NAMALWA (cell line): ENCODE measurements at places on chromosomes 5 and 9.

GRCh38 chr5:121138952-121139351, 674.9 kb downstream of the PRR16 start:
- no peak for DNase-seq

DNA sequence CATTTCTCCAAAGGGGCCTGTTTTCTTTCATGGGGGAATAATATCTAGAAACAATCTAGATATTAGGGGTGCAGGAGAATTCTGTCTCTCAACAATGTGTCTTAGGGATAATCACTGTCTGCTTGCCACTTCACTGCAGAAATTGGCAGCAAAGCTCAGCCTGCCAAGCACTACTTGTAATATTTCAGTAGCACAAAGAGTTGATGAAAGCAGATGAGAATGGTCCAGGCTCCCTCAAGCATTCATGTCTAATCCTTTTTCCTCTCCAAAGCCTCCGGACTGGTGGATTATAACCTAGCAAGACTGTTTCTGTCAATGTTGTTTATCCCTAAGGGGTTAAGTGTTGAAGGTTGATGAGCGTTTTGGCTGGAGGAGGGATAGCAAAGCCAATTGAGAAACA, 13.3 kb upstream of the MPDZ start:
- no peak for DNase-seq

DNA sequence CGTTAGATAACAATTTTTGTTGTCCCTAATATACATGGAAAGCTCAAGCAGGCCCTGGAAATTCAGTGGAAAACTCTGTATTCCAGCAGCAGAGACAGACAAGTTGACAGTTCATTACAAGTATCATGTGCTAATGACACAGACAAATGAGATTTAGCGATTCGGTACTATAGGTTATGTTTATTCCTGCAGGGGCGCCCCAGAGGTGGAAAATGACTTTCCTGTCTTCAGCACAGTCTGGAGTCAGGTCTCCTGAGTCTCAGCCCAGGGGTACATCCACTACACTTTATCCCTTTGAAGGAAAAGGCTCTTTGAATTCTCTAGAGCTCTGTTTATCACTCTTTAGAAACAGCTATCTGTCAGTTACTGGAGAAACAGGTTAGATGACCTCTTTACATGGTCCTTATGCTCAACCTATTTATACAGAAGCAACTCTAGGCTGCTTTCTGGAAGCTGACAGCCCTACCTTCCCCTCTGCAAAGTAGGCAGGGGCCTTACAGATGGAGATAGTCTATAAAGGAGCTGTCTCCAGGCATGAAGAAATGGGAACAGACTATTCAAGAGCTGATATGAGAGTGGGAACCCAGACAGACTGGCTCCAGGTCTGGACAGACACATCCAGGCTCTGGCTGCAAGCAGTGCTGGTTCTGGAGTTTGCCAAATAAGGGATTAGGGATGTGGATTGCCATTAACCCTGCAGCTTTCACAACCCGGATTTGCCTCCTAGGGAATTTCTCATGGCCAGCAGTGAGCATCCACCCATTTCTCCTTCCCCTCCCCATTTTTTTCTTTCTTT, 7.2 kb upstream of the SLC31A2 start:
- no peak for DNase-seq

DNA sequence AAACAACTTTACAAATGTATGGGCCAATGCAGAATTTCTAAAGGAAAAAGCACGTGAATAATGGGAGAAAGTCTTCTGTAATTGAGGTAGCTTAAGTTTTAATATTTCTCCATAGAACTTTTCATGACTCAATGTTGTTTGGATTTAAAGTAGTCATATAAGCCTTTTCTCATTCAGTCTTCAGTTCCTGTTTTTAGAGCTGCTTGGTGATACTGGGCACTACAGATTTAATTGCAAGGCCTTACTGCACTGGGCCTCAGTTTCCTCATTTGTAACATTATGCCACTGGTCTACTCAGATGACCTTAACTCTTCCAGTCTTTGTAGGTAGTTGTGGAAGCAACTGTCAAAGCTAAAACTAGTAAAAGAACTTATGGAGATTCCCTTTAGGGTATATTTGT, 60.4 kb downstream of the WDR41 start:
- DNase-seq = no peak

DNA sequence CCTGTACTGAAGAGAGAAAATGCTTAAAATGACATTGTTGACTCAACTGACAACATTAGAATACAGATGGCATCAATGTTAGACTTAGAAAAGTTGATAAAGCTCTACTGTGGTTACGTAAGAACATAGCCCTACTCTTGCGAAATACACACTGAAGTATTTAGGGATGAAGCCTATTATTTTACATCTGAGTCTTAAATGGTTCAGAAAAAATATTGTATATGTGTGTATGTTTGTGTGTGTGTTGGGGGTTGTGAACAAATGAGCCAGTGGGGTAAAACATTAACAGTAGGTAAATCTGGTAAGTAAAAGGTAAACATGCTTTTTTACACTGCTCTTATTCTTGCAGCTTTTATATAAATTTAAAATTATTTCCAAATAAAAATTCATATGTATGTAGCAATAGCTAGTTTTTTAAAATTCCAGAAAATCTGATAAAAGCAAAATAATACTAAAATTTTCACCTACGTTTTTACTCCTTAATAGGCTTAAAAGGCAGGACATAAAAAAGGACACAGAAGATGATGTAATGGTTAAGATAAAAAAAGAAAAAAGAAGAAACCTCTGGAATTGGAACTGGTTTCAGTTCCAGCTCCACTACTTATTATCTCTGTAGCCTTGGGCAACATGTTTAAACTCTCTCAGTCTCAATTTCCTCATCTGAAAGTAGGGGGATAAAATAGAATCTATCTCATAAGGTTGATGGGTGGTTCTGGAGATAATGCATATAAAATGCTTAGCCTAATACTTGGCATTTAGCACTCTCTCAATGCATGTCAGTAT, 44.3 kb downstream of the GARNL3 start:
- no peak for DNase-seq

- no peak for DNase-seq
Observed at GRCh38 chr5:158543539-158544387, 556.0 kb downstream of the EBF1 start.

DNA sequence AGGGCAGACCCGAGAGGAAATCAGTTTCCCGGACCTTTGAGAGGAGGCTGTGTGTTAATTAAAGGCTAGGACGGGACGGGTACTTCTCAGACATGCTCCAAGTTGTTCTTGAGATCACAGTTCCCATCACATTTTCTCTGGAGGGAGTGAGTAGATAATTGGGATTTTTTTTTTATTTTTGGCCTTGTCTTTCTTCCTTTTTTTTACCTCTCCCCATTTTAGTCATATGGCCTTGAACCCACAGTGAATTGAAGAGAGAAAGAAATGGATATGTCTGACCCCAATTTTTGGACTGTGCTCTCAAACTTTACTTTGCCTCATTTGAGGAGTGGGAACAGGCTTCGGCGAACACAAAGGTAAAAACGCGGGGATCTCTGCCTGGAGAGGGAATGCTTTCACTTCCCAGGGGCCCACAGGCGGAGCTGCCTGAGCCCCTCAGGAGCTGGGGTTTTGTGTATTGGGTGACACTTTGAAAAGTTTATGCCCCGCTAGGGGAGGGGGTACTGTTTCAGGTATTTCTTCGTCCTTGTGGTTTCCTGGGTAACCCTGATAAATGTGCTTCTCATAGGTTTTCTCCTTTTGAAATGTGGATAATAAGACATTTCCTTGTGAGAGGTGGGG, 191.8 kb downstream of the CD180 start:
- DNase-seq = no peak

GRCh38 chr5:107958861-107959260, 288.1 kb upstream of the EFNA5 start:
- DNase-seq = no peak

GRCh38 chr5:149944666-149945065, at the start of gene PDE6A:
Gene PDE6A (minus strand): TSS chr5:149944793. CDS start chr5:149944673, 120 bp downstream.
- DNase-seq = no peak

GRCh38 chr5:57243286-57244137, 69.7 kb downstream of the GPBP1 start:
- DNase-seq = no peak

- DNase-seq = no peak
Observed at GRCh38 chr5:61586096-61587084, 254.3 kb downstream of the ZSWIM6 start.

- DNase-seq = no peak
Observed at GRCh38 chr5:77305956-77306355, 95.5 kb downstream of the PDE8B start.

DNA sequence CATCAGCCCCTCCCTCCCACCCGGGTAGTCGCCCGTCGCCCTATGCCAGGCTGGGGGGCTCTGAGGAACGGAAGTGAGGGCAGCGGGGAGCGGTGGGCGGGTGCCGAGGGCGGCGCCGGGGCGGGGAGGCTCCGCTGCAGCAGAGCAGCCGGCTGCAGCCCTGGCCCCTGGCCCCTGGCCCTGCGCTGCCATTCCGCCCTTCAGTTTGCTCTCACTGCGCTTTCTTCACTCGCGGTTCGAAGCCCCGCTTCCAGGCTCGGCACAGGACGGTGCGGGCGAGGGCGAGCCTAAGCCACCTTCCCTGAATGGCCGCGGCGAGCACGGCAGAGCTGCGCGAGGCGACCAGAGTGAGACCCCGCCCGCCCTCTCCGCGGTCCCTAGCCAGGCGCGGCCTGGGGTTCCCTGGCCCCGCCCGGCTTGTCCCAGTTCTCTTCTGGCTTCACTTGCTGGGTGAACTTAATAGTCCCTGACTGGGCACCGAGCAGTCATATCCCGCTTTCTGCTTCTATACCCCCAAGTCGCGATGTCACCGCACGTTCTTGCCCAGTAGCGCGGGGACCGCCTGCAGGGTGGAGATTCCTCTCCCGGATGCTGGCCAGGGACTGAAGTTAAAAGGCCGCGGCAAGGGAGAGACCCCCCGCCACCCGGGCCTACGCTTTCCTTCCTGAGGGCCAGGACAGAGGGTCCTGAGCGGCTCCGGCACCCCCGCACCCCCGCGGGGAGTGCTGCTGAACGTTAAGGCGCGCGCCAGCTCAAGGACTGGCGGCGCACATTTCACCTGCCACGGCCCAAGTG, 623 bp upstream of the TRIM36 start:
- no peak for DNase-seq

- no peak for DNase-seq
Observed at GRCh38 chr9:137217276-137218211, 4.5 kb downstream of the RNF208 start.

DNA sequence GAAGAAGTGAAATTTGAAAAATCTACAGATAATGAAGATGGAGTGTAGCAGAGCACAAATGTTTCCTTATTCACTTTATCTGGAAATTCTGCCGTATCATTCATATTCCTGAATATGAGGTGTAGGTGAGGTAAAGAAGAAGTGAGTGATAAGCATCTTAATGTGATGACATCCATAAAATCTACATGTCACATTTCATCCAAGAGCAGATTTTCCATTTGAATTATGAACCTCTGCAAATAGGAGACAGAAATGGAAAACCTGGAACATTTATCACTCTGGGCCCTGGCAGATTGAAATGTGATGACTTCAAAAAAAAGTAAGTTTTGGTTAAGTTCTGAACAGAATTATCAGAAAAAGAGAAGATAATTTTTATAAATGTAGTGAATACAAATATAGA, 240.2 kb downstream of the CDH12 start:
- no peak for DNase-seq

- no peak for DNase-seq
Observed at GRCh38 chr5:27472871-27473270, 434.5 kb upstream of the CDH9 start.

GRCh38 chr9:36632892-36633291, 60.2 kb downstream of the MELK start:
- DNase-seq = peak; percentile 57

DNA sequence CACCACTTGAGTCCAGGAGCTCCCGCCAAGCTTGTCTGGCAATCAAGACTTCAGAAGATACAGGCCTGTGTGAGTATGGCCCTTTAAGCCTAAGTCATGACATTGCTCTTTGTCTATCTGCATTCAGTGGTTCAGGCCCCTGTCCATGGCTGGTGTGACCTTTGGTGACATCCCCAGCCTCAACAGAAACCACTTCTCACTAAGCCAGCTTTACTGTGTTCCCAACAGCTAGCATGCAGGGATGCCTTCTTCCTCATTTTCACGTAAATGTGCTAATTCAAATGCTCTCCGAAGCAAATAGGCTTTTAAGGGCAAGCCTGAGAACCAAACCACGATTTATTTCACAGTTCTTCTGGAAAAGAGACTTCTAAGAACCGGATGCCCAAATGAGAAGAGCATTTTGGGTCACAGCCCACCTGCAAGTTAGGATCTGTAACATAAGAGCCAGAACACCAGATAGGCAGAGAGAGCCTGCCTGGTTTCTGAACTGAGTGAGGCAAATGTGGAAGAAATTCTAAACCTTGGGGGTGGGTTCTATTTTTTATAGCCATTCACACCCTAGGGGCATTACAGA, 14.9 kb downstream of the CD180 start:
- DNase-seq = no peak

DNA sequence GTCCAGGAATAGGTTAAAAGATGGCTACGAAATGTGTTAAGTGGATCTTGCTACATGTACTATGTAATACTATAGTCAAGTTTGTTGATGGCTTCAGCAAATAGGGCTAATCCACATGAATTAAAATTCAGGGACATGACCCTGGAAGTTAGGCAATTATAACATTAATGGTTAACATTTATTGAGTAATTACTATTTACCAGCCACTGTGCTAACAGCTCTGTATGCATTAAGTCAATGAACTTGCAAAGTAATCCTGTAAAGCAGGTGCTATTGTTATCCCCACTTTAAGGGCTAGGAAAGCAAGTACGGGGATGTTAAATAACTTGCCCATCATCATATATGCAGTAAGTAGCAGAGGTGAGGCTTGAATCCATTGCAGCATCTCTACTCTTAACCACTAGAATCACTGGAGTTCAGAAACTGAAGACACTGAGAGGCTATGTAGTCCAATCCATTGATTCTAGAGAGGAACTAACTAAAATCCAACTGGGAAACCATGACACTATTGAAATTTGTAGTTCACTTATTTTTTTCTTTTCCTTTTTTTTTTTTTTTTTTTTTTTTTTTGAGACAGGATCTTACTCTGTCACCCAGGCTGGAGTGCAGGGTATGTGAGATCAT, 77.5 kb upstream of the SPINK5 start:
- no peak for DNase-seq

DNA sequence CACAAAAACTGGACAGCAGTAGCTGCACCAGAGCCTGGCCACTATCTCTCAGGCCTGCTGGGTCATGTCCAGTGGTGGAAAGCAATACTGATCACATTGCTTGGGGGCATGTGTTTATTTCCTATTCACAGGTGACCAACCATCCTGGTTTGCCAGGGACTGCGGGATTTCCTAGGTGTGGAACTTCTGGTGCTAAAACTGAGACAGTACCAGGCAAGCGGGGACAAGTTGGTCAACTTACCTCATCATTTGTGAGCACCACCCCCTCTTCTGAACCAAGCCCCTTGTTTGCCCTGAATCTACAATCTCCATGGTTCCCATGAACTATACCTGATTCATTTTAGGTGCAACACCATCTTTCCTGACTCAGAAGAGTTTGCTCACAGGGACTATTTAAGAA, 81.3 kb downstream of the TNC start:
- DNase-seq = no peak

GRCh38 chr5:168086746-168087145, 204.7 kb upstream of the WWC1 start:
- DNase-seq = no peak

- DNase-seq = no peak
Observed at GRCh38 chr5:136905571-136905970, 540.2 kb upstream of the TRPC7 start.

- DNase-seq = no peak
Observed at GRCh38 chr5:133142782-133143181, 91.0 kb downstream of the HSPA4 start.

- no peak for DNase-seq
Observed at GRCh38 chr5:142164315-142164714, 55.7 kb downstream of the NDFIP1 start.
